ENCODE measurements at places on chromosomes 2 and 18.

GRCh38 chr2:120495586-120495985 lies 149.7 kb downstream of the INHBB start:
- DNase-seq, result no peak

GRCh38 chr2:127081826-127082633 lies 24.9 kb downstream of the BIN1 start:
- peak; percentile 83 for DNase-seq

GRCh38 chr2:178367344-178367743 lies 83.6 kb downstream of the PRKRA start:
- no peak for DNase-seq

- no peak for DNase-seq
Measured at GRCh38 chr2:223416815-223417610, 185.1 kb downstream of the SCG2 start.

DNA sequence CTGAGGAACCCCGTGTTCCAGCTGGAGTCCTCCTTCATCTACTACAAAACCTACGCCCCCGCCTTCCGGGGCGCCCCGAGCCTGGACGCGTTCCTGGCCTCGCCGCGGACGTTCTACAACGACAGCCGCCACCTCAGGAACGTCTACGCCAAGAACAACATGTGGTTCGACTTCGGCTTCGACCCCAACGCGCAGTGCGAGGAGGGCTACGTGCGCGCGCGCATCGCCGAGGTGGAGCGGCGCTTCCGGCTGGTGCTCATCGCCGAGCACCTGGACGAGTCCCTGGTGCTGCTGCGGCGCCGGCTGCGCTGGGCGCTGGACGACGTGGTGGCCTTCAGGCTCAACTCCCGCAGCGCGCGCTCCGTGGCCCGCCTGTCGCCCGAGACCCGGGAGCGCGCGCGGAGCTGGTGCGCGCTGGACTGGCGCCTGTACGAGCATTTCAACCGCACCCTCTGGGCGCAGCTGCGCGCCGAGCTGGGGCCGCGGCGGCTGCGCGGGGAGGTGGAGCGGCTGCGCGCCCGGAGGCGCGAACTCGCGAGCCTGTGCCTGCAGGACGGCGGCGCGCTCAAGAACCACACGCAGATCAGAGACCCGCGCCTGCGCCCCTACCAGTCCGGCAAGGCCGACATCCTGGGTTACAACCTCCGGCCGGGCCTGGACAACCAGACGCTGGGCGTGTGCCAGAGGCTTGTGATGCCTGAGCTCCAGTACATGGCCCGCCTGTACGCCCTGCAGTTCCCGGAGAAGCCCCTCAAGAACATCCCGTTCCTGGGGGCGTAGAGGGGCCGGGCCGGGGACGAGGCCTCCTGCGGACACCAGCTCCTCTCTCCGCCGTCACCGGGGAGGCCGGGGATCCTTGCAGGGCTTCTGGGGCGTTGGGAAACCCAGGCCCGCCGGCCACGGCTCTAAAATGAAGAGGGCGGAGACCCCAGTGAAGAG lies 5.3 kb upstream of the NEU4 start:
- peak; percentile 64 for DNase-seq

DNA sequence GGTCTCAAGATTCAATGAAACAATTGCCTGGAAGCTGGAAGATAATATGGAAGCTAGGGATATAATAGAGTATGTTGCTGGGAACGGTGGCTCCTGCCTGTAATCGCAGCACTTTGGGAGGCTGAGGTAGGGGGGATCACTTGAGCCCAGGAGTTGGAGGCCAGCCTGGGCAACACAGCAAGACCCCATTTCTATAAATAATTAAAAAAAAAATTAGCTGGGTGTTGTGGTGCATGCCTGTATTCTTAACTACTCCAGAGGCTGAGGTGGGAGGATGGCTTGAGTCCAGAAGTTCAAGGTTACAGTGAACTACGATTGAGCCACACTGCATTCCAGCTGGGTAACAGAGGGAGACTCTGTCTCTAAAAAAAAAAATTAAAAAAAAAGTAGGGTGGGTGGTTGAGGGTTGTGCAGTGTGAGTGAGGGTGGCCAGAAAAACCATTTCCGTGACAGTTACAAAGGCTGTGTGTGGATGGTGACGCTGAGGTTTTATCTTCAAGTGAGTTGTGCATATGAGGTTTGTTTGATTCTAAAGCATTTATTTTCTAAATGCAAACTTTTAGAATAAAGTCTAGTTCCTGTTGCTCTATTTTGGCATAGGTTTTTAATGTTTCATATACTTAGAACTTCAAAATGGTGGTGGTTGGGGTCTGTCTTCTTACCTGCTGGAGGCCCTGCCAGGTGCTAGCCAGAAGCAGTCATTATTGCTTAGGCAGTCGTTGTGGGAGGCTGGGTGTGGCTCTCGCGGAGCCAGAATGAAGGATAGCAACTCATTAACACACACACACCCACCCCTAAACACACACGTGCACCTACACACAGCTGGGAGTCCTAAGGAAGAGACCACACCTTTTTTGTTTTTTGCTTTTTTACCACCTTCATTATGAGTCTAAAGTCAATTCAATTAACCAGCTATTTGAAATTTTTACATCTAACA lies 4.7 kb upstream of the IL1R2 start:
- no peak for DNase-seq

- no peak for DNase-seq
Measured at GRCh38 chr2:123648956-123649355, 376.1 kb upstream of the CNTNAP5 start.

DNA sequence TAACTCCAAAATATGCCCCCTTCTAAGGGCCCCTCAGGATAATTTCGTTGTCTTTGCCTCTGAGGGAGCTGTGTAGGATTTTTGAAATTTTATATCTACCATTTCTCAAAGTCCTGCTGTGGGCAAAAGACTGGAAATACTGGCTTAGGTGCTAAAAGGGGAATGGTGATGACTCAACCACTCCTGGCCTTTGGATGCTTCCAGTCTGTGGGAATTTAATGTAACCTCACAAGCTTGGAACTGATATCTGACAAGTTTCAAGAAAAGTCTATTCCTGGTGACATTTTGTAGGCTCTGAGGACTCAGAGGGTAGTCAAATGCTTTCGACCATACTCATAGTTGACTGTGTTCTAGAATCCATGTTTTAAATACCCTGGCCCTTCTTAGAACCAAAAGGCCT lies 3.4 kb upstream of the APCDD1 start:
- no peak for DNase-seq

DNA sequence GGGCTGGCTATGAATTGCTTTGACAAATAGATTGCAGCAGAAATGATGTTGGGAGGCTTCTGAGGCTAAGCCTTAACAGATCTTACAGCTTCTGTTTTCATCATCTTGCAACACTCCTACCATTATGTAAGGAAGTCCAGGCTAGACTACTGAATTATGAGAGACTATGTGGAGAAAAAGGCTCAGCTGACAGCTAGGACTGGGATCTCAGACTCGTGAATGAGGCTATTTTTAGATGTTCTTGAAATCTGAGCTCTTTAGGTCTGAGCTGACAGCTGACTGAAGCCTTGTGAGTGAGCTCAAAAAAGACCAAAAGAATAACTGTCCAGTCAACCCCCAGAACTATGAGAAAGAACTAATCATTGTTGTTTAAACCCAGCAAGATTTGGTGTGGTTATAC lies 70.3 kb downstream of the VWC2L start:
- no peak for DNase-seq

- no peak for DNase-seq
Measured at GRCh38 chr2:172739661-172740266, 4.1 kb downstream of the RAPGEF4 start.

GRCh38 chr18:60417946-60418345 lies 45.4 kb upstream of the MC4R start:
- DNase-seq, result no peak

GRCh38 chr2:138602166-138602460 lies 100.5 kb downstream of the SPOPL start:
- no peak for DNase-seq

DNA sequence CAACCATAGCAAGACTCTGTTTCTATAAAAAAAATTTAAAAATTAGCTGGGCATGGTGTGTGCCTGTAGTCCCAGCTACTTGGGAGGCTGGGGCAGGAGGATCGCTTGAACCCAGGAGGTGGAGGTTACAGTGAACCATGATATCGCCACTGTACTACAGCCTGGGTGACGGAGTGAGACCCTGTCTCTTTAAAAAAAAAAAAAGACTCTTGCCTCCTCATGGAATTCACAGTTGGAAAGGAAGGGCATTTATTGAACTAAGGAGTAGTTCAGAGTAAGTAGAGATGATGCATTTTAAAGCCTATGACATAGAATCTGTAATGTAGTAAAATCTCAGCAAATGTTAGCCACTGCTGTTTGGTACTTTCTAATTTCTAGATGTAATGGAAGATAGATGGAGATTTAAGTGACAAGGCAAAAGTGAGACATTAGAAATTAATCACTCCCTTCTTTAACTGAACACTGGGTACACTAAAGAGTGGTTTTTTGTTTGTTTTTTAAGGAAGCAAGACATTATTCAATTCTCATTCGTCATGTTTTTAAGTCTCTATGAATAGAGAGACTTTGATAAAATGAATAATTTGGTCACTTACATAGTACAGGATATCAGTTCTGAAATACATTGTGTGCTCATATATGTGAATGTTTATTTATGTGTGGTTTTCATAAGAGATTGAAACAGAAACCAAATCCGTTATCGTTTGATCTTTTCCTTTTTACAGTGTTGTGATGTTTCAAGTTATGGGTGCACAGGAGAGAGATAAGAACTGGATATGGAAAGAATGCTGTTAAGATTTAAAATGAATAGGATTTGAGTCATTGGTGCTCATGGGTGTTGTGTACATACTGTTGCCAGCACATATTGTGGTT lies 186.1 kb upstream of the STON1 start:
- DNase-seq, result no peak

- no peak for DNase-seq
Measured at GRCh38 chr2:176123411-176124109, 1.0 kb downstream of the HOXD9 start.

DNA sequence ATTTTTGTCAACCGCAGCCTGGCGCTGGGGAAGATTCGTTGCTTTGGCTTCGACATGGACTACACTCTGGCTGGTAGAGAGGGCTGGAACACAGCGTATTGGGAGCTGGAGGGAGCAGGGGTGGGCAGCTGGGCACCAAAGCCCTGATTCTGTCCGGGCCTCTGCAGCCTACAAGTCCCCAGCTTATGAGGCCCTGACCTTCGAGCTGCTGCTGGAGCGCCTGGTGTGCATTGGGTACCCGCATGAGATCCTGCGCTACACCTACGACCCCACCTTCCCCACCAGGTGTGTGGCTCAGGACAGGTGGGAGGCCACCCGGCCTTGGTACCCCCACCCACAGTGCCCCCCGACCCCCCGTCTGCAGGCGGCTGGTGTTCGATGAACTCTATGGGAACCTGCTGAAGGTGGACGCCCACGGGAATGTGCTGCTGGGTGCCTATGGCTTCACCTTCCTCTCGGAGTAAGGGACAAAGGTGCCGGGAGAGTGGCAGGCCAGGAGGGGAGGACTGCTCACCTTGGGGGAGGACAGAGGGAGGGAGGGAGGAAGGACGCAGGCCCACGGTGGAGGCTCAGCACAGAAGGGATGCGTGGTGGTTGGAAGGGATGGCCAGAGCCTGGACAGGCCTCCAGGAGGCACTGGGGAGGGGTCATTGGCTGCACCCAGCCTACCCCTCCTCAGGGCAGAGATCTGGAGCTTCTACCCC lies 1.2 kb downstream of the NT5DC4 start:
- DNase-seq, result peak; percentile 39

DNA sequence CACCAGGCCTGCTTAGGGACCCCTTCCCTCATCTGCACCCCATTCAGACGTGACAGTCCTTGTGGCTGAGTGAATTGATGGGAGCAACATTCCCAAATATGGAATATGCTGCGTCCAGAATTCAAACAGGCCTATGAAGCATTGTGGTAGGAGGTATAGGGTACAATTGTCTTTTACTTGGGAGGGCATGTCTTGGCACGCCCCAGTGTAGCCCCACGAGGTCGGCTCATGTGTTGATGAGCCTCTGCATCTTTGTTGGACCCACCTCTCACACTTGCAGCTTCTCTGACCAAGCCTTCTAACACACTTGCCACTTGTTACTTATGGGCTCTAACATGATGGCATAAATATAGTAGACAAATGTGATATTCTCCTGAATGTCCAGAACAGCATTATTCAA lies 1.6 kb downstream of the TIMM21 start:
- no peak for DNase-seq

DNA sequence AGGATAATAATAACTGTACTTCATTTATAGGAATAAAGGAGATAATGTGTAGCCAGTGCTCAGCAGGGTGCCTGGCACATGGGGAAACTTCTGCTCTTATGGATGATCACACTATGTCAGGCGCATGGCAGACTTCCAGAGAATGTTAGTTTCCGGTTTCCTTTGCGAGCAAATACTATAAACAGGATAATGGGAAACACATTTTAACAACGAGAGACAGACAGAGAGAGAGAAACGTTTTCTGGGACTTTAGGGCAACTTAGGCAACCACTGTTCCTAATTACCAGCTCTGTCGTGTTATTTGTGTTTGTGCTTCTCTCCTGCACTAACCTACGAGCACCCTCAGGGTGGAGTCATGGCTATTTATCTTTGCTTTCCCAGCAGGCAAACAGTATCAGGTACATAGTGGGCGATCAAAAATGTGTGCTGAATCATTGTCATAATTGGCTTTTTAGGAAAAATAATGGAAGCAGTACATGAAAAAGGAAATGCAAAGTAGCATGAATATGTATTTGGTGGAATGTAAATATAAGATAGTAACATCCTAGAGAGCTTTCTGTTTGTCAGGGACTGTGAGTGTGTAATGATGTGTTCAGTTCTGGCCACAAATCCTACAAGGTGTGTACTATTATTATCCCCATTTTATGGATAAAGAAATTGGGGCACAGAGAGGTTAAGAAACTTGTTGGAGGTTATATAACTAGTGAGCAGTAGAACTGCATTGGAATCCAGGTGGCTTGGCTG lies 36.8 kb upstream of the IGFBP2 start:
- no peak for DNase-seq

DNA sequence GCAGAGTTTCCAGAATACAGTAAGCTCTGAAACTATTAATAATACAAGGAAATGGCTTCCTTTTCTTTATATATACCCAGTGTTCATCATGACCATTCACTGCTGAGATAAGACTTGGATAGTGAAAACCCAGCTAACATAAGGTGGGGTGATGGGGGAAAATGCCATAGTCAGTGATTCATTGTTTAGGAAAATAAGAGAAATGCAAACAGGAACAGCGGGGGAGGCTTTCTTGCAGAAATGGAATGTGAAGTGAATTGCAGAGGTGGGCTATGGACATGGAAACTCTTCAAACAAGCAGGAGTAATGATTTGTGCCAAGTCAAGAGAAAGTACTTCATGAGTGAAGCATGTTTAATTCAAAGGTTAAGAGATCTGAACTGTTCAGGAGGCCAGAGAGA lies 519.4 kb downstream of the TDRD15 start:
- peak; percentile 29 for DNase-seq

DNA sequence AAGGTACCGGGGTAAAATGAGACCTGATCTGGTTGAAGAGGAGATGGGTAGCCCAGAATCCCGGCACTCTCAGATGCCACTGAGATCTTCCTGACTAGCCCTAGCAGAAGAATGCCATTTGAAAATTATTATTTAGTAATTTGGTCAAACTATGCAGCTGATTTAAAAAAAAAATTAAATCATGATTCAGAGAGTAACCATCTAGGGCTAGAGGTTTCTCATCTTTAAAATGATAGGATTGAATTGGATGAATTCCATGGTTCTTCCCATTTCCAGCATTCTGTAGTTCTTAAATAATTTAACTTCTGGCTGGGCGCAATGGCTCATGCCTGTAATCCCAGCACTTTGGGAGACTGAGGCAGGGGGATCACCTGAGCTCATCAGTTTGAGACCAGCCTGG lies 106.1 kb downstream of the MYO1B start:
- DNase-seq, result no peak
